ENCODE measurements at places on chromosomes 7 and 10. TPM values are rescaled to one million over a fixed set of nuclear protein-coding genes. Genes with fewer than 3 reads are reported as not detected.

Gene NUTM2A
- total RNA-seq = 0.43 TPM

Gene ACTR3C
- total RNA-seq = 9.1 TPM

Gene MYL7
- not detected for total RNA-seq

Gene UBTD1
- 1.1 TPM for total RNA-seq

Gene SEC24C
- 91.5 TPM for total RNA-seq
